ENCODE measurements at places on chromosomes 12 and 14. TPM values are rescaled to one million over a fixed set of nuclear protein-coding genes. Genes with fewer than 3 reads are reported as not detected.

GRCh38 chr12:94445662-94446061 is 14.0 kb downstream of the CEP83 start:
- H3K36me3 ChIP-seq, result no peaks in the 10 kb centered on the region
- DNase-seq, result no peak
- no peaks in the 10 kb centered on the region for H3K4me1 ChIP-seq
- H3K27me3 ChIP-seq, result no peaks in the 10 kb centered on the region
- no peak overlapping the region for H3K4me3 ChIP-seq
- H3K27ac ChIP-seq, result no peak overlapping the region

GRCh38 chr12:89245090-89245489 is 107.2 kb downstream of the DUSP6 start:
- H3K27ac ChIP-seq, result no peak overlapping the region
- H3K27me3 ChIP-seq, result no peaks in the 10 kb centered on the region
- H3K4me3 ChIP-seq, result no peak overlapping the region
- no peak for DNase-seq
- no peaks in the 10 kb centered on the region for H3K36me3 ChIP-seq

DNA sequence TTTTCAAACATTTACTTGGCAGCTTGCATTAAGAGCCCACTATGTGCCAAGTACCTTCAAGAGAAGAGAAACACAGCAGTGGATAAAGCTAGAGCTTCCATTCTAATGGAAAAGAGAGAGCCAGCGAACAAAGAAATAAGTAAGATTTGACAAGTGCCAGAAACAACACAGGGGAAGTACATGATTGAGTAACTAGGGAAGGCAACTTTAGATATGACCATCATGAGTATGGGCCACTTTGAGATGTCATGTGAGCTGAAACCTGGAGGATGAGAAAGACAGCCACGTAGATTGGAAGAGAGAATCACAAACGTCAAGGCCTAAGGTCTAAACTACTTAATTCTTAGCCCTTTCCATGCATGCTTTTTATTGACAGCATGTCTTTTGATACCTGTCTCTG is 121.4 kb downstream of the ITPR2 start:
- no peaks in the 10 kb centered on the region for H3K27me3 ChIP-seq
- no peaks in the 10 kb centered on the region for H3K36me3 ChIP-seq
- no peak for DNase-seq
- no peak overlapping the region for H3K27ac ChIP-seq

ACAD10 gene
- 17.4 TPM for total RNA-seq

VWF gene
- total RNA-seq, result 53.1 TPM

CD163 gene
- total RNA-seq, result 14.0 TPM

Data from pancreas (tissue), 10 donors.